Activated CD4-positive, alpha-beta memory T cell treated with anti-CD3 and anti-CD28 coated beads, Interleukin-2, amount 10 ng/mL, durations not matched to agents 7 days and 5 days (primary cell): ENCODE measurements at places on chromosomes 12 and 14.

GRCh38 chr12:63894132-63894531 lies 49.6 kb downstream of the SRGAP1 start:
- DNase-seq, result no peak

DNA sequence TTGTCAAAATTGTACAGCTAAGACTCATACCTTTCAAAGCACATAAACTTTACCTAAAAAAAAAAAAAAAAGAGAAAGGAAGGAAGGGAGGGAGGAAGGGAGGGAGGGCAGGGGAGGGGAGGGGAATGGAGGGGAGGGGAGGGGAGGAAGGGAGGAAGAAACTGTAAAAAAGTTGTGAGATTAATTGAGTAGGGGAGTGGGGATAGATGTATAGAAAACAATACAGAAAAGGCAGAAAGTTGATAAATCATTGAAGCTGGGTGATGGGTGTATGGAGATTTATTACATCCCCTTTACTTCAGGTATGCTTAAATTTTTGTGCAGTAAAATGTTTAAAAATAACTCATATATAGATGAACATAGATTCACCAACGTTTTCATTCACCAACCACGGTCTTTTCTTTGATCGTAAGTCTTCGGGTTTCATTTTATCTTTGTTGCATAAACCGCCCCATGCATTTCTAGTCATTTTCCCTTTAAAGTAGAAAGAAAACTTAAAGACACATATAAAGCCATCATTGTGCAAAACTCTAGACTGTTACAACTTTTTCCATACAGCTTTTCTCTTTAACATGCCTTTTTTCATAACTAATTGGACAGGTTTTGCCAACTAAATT lies 191.2 kb upstream of the KRR1 start:
- no peak for DNase-seq

GRCh38 chr14:71117839-71118743 lies 210.8 kb downstream of the PCNX1 start:
- DNase-seq, result no peak

DNA sequence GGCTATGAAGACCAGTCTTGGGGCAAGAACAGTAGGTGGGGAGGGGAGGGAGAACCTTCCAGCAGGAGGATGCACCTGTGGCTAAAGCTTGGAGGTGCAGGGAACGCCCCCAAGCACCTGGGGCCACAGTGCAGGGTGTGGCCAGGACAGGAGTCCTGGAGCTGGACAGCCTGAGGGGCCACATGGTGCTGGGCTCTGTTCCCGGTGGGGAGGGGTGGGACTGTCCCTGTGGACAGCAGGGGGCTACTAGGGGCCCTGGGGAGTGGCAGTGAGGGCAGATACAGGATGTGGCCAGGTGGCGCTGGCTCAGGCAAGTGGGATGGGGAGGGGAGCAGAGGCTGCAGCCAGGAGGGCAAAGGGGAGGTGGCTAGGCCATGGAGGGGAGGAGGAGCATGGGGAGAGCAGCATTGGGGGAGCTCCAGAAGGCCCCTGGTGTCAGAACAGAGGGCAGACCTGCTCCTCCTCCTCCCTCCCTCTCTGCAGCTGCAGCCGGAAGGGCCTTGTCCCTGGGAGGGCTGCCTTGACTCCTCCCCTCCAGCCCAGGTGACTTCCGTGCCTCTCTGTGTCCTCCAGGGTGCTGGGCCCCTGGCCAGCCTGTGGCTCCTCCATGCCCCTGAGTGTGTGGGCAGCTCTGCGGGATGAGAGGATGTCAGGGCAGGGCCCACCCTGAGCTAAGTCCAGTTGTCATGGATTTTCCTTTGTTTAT lies 68.4 kb upstream of the DLK1 start:
- DNase-seq, result no peak

- DNase-seq, result no peak
These were observed 2.7 kb upstream of the INHBE start for GRCh38 chr12:57452181-57452936.

GRCh38 chr12:25194722-25195055 lies 271 bp downstream of the DNAI7 start:
- no peak for DNase-seq

DNA sequence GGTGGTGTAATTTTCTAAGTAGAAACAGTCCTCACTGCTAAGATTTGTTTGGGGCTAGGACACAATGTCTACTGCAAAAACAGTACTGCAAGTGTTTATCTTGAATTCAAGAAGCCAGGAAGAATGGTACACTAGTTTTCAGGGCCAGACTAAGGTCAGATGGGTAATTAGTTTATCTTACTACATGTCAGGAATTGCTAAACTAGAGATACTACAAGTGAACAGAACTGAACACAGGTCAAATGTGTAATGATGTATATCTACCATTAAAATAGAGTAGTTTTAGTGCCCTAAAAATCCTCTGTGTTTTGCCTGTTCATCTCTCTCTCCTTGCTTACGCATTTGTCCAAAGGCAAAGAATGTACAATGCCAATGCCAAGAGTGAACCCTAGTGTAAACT lies 2.3 kb upstream of the RPL41 start:
- DNase-seq, result no peak

- DNase-seq, result no peak
These were observed 146.1 kb upstream of the FGD4 start for GRCh38 chr12:32253154-32253790.

- no peak for DNase-seq
These were observed 128.1 kb upstream of the AMIGO2 start for GRCh38 chr12:47207829-47208248.

DNA sequence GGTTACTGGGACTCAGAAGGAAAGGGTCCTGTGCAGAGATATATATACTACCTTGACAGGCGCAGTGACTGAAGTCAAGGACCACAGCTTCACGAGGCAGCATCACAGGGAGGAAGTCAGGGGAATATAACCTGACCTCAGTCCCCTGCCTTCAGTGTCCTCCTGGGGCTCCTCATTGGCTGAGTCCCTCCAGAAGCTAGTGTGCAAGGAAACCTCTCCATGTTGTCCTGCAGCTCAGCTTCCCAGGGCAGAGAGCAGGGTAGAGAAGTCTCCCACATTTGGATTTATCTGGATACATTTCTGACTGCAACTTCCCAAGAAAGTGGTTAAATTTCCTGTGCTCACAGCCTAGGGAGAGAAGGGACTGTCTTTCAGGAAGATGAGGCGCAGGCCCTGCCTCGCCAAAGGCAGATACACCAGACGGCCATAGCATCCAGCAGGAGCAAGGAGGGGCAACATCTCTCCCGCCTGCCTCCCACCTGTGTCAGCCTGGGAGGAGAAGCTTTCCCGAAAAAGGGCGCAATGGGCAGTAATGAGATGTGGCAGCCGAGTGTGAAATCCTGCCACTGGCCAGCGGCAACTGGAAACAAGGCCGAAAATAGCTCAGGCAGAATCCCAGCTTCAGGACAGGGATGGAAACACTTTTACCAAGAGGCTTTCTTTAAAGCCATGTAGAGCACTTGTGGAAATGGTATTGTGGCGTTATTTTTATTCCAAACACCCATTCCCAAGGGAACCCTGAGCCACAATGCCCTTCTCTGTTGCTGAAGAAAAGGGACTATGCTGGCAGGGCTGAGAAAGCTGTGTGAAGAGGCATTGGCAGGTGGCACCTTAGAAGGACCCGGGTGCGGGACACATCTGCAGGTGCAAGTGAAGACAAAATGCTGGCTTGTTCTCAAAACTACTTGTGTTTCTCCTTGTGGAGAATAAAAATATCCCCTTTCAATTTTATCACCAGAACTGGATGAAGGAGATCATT lies 54.9 kb upstream of the HIF1A start:
- DNase-seq, result no peak

DNA sequence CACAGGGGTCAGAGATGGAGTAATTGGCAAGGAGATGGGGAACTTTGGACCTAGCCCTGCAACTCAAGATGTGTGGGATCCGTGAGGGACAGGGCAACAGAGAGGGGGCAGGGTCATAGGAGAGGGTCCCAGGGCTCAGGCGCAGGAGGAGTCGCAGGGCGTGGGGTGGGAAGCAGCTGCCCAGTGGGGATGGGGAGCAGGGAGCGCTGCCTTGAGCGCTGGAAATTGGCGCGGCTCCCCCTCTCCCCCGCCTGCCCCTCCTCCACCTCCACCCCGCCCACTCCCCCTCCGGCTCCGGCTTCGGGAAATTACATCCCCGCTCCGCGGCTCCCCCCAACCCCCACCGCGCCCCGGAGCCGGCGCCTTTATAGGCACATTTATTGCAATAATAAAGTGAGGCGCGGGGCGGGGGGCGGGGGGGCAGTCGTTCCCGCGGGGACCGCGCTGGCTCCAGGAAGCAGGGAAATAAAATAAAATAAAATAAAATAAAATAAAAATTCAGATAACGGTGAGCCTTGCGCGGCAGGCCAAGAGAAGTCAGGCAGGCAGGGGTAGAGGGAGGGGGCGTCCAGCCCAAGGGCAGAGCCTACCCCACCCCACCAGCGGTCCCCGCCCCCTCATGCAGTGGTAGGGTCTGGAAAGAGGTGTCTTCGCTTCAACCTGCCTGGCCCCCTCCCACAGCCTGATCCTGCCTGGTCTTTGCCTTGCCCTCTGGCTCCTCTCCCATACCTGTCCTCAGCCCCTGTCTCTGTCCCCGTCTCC lies 3.6 kb downstream of the NXPH4 start:
- no peak for DNase-seq

GRCh38 chr14:21748869-21749303 lies 75.3 kb upstream of the OR4E1 start:
- DNase-seq, result peak; percentile 62

- DNase-seq, result no peak
These were observed 19.2 kb downstream of the TAS2R7 start for GRCh38 chr12:10783252-10783651.

DNA sequence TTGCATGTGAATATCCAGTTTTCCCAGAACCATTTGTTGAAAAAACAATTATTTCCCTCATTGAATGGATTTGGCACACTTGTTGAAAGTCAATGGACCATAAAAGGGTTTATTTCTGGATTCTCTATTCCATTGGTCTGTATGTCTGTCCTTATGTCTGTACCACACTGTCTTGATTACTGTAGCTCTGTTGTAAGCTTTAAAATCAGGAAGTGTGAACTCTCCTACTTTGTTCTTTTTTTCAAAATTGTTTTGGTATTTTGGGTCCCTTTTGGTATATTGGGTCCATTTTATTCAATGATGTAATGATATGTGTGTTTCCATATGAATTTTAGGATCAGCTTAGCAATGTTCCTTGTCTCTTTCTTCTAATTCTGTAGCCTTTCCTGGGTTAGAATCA lies 64.8 kb downstream of the PPP2R5C start:
- DNase-seq, result no peak

DNA sequence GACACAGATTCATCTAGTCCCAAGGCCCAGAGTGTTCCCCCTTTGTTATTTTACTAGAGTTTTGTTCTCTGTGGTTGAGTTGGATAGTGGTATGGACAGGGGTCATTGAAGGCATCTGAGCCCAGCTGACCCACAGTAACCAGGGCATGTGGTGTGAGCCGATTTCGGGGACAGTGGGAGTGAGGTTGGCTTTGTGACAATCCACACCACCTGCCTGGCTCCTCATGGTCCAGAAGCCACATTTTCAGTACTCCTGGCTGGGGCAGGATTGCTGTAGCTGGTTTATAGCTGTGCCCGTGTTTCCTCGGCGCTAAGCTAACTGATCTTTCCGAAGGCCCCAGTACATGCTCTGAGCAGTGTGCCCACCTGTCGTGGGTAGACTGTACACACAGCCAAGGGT lies 116.0 kb downstream of the TSPAN9 start:
- DNase-seq, result no peak

GRCh38 chr14:37903343-37904191 lies 304.1 kb upstream of the SSTR1 start:
- DNase-seq, result no peak

DNA sequence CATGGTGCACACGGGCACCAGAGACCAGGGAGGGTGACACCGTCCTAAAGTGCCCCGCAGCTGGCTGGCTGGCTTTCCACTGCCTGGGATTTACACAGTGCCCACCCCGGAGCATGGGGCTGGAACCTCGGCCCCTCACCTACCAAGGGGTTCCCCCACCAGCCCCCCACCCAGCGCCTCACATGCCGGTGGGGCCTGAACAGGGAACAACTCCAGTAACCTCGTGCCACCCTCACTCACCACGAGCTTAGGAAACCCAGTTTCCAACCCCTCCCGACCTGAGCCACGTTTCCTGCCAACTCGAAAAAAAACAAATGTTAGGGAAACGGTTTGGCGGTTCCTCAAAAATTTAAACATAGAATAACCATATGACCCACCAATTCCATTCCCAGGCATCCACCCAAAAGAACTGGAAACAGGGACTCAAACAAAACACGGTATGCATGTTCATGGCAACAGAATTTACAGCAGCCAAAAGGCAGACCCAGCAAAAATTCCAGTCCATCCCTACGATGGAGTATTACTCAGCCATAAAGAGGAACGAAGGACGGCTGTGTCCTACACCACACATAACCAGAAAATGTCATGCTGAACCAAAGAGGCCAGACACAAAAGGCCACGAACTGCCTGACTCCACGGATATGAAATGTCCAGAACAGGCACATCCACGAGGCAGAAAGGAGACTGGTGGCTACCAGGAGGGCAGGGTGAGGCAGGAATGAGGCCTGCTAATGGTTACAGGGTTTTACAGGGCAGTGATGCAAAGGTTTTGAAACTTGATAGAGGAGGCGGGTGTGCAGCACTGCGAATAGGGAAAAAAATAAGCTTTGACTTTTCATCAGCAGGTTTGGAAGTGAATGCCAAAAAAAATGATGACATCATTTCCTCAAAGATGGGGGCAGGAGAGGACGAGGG lies 68.9 kb downstream of the NCOR2 start:
- no peak for DNase-seq

- DNase-seq, result no peak
These were observed 21.5 kb downstream of the CPSF2 start for GRCh38 chr14:92143309-92143708.

DNA sequence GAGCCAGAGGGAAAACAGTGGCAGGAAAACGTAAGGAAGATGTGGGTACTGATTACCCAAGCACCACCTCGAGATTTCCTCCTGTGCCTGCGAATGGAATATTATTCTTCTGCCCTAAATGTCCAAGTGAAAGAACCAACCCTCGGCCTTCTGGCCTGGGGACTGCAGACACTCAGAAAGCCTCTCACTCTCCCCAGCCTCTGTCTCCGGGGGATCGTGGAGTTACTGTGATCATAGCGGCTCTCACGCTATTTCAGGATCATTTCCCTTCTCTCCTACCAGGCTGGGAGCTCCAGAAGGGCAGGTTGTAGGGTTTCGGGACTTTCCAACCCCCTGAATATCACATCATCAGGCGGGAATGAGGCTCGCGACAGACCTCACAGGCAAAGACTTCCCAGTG lies 68.9 kb downstream of the KDM2B start:
- no peak for DNase-seq

- no peak for DNase-seq
These were observed 43.4 kb upstream of the RIN3 start for GRCh38 chr14:92470215-92470614.

DNA sequence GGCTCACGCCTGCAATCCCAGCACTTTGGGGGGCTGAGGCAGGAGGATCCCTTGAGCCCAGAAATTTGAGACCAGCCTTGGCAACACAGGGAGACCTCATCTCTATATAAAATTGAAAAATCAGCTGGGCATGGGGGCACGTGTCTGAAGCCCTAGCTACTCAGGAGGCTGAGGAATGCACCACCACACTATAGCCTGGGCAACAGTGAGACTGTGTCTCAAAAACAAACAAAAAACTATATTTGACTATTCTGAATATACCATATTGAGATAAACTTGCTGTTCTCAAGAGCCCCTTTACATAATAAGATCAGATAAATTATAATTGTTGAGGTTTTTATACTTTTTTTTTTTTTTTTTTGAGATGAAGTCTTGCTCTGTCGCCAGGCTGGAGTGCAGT lies 44.9 kb upstream of the SRP54 start:
- DNase-seq, result no peak

GRCh38 chr12:3510597-3510996 lies 19.6 kb downstream of the PRMT8 start:
- no peak for DNase-seq

- no peak for DNase-seq
These were observed 1822.0 kb upstream of the SEL1L start for GRCh38 chr14:83355609-83356008.

GRCh38 chr14:95445676-95446075 lies 70.8 kb downstream of the SYNE3 start:
- DNase-seq, result no peak
